ENCODE measurements at places on chromosomes 12 and 14. TPM values are rescaled to one million over a fixed set of nuclear protein-coding genes. Genes with fewer than 3 reads are reported as not detected.

DNA sequence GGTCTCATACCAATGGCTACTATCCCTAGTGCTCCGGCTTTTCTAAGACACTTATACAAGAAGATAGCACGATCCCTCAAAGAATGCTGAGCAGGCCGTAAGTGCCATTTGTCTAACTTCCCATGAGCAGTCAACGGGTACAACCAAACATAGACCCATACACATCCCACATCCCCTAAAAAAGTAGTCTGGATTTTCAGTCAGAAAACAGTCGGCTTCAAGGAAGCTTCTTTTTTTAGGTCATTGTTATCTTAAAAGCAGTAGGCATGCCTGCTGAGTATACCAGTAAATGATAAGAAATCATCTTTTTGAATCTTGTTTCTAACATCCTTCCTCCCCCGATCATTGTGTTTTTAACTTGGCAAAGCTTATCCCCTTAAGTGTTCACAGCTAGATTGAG is 19.8 kb downstream of the OSBPL8 start:
- H3K4me1 ChIP-seq, result no peaks in the 10 kb centered on the region
- no peaks in the 10 kb centered on the region for H3K36me3 ChIP-seq
- no peak overlapping the region for H3K27ac ChIP-seq
- no peaks in the 10 kb centered on the region for H3K27me3 ChIP-seq
- no peak overlapping the region for H3K4me3 ChIP-seq
- no peak for DNase-seq

- H3K4me1 ChIP-seq, result no peaks in the 10 kb centered on the region
- peaks cover 3% of the 10 kb centered on the region for H3K36me3 ChIP-seq
- no peak overlapping the region for H3K4me3 ChIP-seq
- no peak overlapping the region for H3K27ac ChIP-seq
- no peak for DNase-seq
- no peaks in the 10 kb centered on the region for H3K27me3 ChIP-seq
Observed at GRCh38 chr12:71610031-71610795, 53.4 kb downstream of the ZFC3H1 start.

GRCh38 chr12:123934829-123935228 is 37.8 kb downstream of the CCDC92 start:
- no peak overlapping the region for H3K27ac ChIP-seq
- peaks cover 7% of the 10 kb centered on the region for H3K4me1 ChIP-seq
- H3K4me3 ChIP-seq, result no peak overlapping the region
- no peaks in the 10 kb centered on the region for H3K27me3 ChIP-seq
- DNase-seq, result no peak
- H3K36me3 ChIP-seq, result peaks cover 71% of the 10 kb centered on the region

GRCh38 chr14:61065656-61066055 is 84.6 kb downstream of the SLC38A6 start:
- H3K27ac ChIP-seq, result no peak overlapping the region
- no peak overlapping the region for H3K4me3 ChIP-seq
- no peak for DNase-seq

- H3K36me3 ChIP-seq, result no peaks in the 10 kb centered on the region
- peaks cover 54% of the 10 kb centered on the region for H3K27me3 ChIP-seq
- H3K4me1 ChIP-seq, result peaks cover 22% of the 10 kb centered on the region
Observed at GRCh38 chr12:47903151-47903611, 1.6 kb downstream of the VDR start.

GRCh38 chr14:72701605-72702004 is 192.3 kb downstream of the DPF3 start:
- peaks cover 27% of the 10 kb centered on the region for H3K4me1 ChIP-seq
- no peaks in the 10 kb centered on the region for H3K36me3 ChIP-seq
- H3K27me3 ChIP-seq, result no peaks in the 10 kb centered on the region
- DNase-seq, result peak; percentile 54
- H3K27ac ChIP-seq, result peak overlapping the region; percentile 55

DNA sequence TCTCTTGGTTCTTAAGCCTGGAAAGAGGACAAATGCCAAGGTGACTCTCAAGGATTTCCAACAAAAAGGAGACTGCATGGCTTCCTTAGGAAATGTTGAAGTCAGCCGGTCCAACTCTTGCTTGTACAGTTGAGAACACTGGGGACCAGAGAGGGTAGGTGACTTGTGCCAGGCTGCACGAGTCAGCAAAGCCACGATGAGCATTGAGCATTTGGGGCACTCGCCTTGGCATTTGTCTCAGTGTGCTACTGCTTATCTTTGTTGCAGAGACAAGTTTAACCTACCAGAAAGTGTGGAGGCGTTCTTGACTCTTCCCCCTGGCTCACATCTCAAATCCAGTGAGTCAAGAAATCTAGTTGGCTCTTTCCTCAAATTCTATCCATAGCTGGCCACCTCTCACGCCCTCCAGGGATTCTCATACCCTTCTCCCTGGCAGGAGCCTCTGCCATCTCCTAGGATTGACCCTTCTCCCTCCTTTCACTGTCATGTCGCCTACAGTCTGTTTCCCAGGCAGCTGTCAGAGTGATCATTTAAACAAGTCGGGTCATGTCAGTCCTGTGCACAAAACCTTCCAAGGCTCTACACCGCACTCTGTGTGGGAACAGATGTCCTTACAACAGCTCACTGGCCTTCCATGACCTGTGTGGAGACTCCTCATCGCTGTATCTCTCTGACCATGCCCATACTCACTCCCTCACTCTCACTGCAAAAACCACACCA is 17.2 kb upstream of the KRT83 start:
- no peak overlapping the region for H3K4me3 ChIP-seq
- no peaks in the 10 kb centered on the region for H3K4me1 ChIP-seq
- no peak for DNase-seq

DNA sequence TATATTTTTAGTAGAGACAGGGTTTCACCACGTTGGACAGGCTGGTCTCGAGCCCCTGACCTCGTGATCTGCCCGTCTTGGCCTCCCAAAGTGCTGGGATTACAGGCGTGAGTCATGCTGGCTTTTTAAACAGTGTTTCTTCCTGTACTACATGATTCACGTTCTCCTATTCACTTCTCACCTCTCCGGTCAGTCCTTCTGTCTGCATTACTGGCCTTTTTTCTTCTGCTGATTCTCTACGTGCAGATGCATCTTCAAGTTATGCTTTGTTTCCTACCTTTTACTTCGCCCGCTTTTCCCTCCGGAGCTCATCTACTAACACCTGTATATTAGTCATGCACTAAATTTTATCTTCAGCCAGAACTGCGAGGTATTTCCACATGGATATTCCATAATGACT is 296.2 kb upstream of the FLRT2 start:
- DNase-seq, result no peak
- no peak overlapping the region for H3K27ac ChIP-seq
- no peaks in the 10 kb centered on the region for H3K27me3 ChIP-seq
- no peaks in the 10 kb centered on the region for H3K36me3 ChIP-seq
- no peak overlapping the region for H3K4me3 ChIP-seq

DNA sequence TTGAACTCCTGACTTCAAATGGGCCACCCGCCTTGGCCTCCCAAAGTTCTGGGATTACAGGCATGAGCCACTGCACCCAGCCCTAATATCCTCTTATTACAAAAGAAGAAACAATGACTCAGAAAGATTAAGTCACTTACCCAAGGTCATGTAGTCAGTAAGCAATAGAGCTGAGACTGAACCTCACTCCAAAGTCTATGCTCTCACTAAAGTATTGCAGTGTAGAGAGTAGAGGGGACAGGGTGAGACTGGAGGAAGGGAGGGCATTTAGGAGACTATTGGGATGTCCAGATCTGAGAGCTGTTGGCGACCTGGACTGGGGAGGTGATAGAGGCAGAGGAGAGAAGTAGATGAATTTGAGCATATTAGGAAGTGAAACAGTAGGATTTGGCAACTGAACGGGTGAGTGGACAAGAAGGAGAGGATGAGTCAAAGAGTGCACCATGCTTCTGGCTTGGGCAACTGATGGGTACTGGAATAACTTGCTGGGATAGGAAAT is 11.8 kb downstream of the P2RX7 start:
- no peak for DNase-seq
- peaks cover 9% of the 10 kb centered on the region for H3K4me1 ChIP-seq
- no peak overlapping the region for H3K27ac ChIP-seq
- no peaks in the 10 kb centered on the region for H3K27me3 ChIP-seq
- no peak overlapping the region for H3K4me3 ChIP-seq

- H3K4me3 ChIP-seq, result no peak overlapping the region
- no peak for DNase-seq
- H3K4me1 ChIP-seq, result peaks cover 9% of the 10 kb centered on the region
- no peaks in the 10 kb centered on the region for H3K36me3 ChIP-seq
- H3K27ac ChIP-seq, result no peak overlapping the region
Observed at GRCh38 chr12:77062846-77063461, 2.4 kb downstream of the E2F7 start.

DNA sequence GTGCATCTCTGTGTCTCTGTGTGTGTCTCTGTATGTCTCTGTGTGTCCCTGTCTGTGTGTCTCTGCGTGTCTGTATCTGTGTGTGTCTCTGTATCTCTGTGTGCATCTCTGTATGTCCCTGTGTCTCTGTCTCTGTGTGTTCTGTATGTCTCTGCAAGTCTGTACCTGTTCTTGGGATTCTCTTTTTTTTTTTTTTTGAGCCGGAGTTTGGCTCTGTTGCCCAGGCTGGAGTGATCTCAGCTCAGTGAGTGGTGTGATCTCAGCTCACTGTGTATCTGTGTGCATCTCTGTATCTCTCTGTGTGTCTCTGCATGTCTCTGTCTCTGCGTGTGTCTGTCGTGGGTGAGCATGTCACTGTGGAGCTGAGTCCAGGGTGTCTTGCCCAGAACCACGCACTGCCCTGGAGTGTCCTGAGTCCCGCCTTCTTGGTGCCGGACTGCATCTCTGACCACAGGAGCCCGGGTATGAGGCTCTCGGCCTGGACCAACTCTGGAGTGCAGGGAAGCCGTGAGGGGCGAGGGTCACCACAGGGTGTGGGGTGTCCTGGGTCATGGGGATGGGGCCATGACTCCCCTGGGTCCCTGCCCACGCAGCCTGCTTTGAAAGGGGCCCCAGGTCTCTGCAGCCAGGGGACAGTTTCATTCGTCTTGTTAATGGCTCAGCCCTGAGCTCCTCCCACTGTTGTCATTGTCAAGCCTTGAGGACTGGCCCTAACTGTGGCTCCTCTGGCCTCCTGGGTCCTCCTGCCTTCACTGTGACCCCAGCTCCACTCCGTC is 11.8 kb downstream of the MYL2 start:
- H3K27me3 ChIP-seq, result no peaks in the 10 kb centered on the region
- H3K4me3 ChIP-seq, result no peak overlapping the region
- no peaks in the 10 kb centered on the region for H3K36me3 ChIP-seq
- H3K4me1 ChIP-seq, result peaks cover 3% of the 10 kb centered on the region
- no peak overlapping the region for H3K27ac ChIP-seq

DNA sequence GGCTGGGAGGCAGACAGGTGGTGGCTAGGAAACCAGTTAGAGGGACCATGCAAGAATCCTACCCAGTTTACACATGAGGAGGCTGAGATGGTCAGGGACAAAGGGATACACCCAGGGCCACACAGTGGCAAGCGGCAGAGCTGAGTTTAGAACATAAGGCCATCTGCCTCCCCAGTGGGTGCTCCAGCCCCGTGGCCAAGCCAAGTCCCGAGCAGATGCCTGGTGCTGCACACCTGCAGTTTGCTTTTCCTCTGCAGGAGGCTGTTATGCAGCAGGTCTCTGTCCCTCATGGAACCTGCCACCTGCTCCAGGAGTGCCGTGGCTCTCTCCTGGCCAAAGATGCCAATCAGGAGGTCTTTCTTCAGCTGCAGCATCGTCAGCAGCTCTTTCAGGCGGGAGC is 70.8 kb downstream of the SYNE3 start:
- no peak overlapping the region for H3K27ac ChIP-seq
- no peaks in the 10 kb centered on the region for H3K27me3 ChIP-seq
- no peak overlapping the region for H3K4me3 ChIP-seq
- no peak for DNase-seq
- H3K36me3 ChIP-seq, result peaks cover 22% of the 10 kb centered on the region
- H3K4me1 ChIP-seq, result peaks cover 4% of the 10 kb centered on the region

DNA sequence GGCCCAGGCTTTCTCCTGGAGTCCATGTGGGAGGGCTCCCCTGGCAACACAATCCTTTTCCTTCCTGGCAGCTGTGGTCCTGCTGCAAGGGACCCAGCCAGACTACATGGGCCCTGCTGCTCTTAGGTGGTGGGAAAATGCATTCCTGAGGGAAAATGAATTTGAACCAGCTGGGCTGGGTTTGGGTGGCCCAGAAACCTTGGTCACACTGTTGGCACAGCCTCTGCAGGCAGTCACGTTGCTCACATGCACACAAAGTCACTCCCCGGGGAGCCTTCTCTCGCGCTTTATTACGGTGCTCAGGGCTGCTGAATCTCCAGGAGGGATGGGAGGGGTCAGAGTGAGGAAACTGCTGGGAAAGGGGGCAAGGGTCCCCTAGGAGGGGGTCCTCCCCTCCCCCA is 17.2 kb downstream of the PLEKHG3 start:
- no peak for DNase-seq
- no peaks in the 10 kb centered on the region for H3K27me3 ChIP-seq
- H3K4me1 ChIP-seq, result peaks cover 63% of the 10 kb centered on the region
- no peak overlapping the region for H3K4me3 ChIP-seq
- H3K36me3 ChIP-seq, result no peaks in the 10 kb centered on the region

DDX23 gene
- total RNA-seq, result 85.4 TPM

USP5 gene
- 78.6 TPM for total RNA-seq

CHD8 gene
- 63.9 TPM for total RNA-seq

IL23A gene
- 0.22 TPM for total RNA-seq

PHLDA1 gene
- total RNA-seq, result 27.0 TPM

POTEG gene
- total RNA-seq, result not detected

PHETA1 gene
- 3.4 TPM for total RNA-seq

MYO1H gene
- total RNA-seq, result 0.28 TPM

Measured in spinal cord (tissue), 10 donors.